ENCODE measurements at places on chromosomes 5 and 9.

DNA sequence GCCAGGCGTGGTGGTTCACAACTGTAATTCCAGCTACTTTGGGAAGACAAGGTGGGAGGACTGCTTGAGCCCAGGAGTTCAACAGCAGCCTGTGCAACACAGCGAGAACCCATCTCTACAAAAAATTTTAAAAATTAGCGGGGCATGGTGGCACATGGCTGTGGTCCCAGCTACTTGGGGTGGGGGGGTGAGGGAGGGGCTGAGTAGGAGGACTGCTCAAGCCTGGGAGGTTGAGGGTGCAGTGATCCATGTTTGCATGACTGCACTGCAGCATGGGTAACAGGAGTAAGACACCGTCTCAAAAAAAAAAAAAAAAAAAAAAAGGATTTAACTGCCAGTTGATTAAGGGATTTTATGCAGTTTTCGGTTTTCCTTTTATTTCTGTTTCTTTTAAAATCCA lies 65.0 kb downstream of the PTBP3 start:
- DNase-seq: no peak

- no peak for DNase-seq
Observed at GRCh38 chr9:122251351-122251750, 13.3 kb downstream of the RBM18 start.

- DNase-seq: no peak
Observed at GRCh38 chr5:168809218-168809617, 230.1 kb upstream of the PANK3 start.

DNA sequence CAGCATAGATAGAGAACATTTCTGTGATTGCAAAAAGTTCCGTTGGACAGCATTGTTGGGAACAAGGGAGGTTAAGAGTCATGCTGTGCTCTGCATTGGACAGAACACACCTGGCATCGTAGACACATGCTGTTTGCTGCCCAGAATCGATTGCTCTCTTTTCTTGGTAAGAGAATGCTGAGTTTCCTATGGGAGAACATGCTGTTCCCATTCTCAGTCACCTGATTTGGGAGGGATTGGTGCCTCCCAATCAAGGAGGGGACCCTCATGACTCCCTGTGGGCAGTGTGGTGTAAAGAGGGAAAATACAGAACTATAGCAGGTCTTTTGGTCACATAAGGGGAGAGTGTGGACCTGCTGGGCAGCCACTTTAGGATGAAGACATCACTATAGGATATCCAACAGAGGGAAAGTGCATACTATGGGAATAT lies 555.4 kb upstream of the CLINT1 start:
- no peak for DNase-seq

DNA sequence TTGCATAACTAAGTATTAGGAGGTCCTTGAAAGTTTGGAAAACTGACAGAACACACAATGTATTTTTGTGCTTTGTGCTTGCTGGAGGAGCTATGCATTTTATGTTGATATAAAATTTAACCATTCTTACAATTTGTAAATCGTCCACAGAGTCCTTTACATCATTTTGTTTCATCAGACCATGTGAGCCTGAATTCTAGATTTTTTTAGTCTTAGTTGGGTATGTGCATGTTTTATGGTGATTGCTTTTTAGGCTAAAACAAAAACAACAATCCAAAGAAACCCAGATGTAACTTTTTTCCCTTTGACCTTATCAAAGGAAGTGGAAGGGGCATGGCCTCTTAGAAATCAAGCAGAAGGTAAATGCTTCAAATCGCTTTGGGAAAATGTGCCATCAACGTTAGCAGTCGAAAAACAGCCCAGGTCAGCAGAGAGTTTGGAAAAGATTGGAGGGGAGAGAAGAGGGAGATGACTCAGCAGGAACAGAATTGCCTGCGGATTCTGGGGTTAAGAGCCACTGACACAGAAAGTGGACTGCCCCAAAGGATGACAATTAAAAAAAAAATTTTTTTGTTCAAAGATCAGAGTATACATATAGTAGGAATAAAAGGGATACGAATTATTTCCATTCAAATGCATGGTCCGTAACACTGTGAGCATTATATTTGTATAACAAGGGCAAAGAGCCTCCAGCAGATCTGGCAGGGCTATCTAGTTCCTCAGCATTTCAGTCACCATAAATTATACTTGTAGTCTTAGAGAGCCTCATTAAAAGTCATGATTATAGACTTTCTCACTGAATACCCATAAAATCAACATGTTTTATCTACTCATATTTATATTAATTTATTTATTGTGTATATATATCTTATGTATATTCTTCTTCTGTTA lies 253.5 kb upstream of the HAPLN1 start:
- no peak for DNase-seq

DNA sequence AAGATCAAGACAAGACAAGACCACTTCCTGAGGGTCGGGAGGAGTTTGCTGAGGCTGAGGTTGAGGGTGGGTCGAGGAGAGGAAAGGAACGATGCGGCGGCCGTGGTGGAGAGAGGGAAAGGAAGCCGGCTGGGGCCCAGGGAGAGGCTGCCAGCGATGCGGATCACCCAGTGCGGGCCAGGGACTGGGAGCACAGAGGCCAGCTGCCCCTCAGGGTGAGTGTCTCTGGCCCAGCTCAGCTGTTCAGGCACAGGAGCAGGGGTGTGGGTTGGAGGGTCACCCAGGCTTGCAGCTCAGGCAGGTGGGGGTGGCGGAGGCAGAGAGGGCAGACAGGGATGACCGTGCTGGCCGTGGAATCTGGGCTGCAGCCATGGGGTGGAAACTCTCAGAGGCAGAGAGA lies 99.5 kb downstream of the FGF18 start:
- DNase-seq: no peak

DNA sequence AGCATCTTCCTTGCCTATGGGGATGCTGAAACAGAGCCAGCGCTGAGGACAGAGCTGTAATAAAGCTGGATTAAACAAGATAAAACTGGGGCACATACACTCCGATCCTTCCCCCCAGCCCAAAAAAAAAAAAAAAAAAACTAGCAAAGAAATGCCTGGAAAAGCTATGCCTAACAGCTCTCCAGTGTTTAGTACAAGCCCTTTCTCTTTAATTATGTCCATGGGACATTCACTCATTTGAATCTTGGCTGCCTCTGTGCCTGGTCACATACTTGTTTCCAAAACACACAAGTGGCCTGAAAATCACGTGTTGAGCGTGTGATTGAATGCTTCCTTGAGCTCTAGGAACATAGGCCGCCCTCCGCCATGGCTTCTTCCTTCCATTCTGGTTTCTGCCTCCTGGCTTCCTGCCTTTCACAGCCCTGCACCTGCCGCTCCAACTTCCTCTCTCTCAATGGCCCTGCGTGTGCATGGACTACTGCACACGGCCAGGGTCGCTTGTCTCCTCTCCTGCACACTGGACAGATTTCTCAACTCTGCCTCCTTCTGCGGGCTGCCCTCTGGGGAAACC lies 111.0 kb upstream of the RETREG1 start:
- no peak for DNase-seq

- no peak for DNase-seq
Observed at GRCh38 chr9:103798620-103799019, 295.5 kb upstream of the SMC2 start.

DNA sequence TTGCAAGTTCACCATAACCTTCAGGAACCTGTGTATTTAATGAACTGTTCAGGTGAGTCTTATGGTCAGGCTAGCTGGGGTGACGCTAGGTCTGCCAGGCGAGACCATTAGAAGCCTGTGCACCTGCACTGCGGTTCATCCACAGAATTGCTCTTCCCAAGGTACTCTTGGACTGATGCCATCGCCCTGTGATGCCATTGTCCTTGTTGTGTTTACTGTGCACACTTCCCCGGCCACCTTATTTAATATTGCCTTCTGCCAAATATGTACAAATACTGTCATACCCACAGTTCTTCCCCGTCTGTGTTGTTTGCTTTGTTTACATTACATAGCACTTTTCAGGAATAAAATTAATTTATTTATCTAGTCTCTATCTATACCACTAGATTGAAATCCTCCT lies 66.3 kb downstream of the RCL1 start:
- no peak for DNase-seq

DNA sequence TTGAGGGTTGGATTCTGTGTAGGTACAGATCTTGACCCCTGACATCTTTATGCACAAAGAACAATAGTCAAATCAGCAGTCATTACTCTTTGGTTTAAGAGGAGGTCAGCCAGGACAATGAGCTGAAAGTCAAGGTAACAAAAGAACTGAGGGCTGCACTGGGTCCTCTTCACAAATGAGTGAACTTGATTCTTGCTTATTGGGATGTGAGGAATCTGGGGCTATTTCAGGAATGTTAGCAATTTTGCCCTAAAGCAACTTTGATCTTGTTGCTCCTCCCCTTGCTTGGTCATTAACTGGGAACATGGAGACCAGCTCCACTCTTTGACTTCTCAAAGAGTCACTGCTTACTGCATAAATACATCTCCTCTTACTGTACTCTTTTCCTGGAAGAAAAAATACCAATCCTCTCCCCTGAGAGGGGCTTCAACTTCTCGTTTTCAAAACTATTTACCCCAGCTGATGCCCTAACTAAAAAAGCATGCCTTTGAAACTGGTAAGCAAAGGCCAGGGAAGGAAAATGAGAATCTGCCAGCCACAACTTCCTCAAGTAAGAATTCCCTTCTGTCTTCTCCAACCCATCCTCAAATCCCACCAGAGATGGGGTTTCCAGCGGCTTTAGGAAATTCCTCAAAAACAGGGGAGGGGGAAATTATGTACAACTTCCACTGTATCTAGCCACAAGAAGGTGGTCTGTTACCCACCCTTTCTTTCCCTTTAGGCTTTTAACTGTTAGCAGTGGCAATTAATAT lies 368.3 kb downstream of the ENC1 start:
- no peak for DNase-seq

- peak; percentile 59 for DNase-seq
Observed at GRCh38 chr9:96875461-96876142, 21.3 kb upstream of the ZNF782 start.

- no peak for DNase-seq
Observed at GRCh38 chr9:138100711-138101350, 223.2 kb downstream of the CACNA1B start.

GRCh38 chr5:76669245-76669644 lies 46.0 kb upstream of the F2RL2 start:
- no peak for DNase-seq

GRCh38 chr9:123486431-123486830 lies 130.4 kb downstream of the CRB2 start:
- DNase-seq: no peak

GRCh38 chr9:135056541-135056940 lies 30.9 kb upstream of the OLFM1 start:
- no peak for DNase-seq

DNA sequence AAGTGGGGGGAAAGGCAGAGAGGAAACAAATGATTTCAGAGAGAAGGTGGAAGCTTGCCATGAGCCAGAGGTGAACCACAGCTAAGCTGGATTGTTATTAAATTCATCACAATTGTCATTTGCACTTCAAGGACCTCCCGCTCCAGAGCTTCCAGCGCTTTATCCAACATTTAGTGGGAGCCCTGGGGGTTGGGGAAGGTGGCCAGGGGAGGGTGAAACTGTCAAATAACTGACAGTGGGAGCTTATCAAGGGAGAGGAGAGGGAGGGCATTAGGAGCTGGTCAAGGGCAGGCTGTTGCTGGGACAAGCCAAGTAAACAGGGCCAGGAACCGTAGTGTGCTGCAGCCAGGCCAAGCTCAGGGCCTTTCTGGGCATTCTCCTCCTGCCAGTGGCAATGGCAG lies 71.5 kb downstream of the SIL1 start:
- no peak for DNase-seq

- DNase-seq: no peak
Observed at GRCh38 chr9:81566074-81566698, 123.2 kb downstream of the TLE1 start.

GRCh38 chr5:115487168-115487567 lies 57.4 kb downstream of the FEM1C start:
- no peak for DNase-seq

GRCh38 chr5:170430866-170431437 lies 41.8 kb upstream of the KCNMB1 start:
- DNase-seq: no peak

DNA sequence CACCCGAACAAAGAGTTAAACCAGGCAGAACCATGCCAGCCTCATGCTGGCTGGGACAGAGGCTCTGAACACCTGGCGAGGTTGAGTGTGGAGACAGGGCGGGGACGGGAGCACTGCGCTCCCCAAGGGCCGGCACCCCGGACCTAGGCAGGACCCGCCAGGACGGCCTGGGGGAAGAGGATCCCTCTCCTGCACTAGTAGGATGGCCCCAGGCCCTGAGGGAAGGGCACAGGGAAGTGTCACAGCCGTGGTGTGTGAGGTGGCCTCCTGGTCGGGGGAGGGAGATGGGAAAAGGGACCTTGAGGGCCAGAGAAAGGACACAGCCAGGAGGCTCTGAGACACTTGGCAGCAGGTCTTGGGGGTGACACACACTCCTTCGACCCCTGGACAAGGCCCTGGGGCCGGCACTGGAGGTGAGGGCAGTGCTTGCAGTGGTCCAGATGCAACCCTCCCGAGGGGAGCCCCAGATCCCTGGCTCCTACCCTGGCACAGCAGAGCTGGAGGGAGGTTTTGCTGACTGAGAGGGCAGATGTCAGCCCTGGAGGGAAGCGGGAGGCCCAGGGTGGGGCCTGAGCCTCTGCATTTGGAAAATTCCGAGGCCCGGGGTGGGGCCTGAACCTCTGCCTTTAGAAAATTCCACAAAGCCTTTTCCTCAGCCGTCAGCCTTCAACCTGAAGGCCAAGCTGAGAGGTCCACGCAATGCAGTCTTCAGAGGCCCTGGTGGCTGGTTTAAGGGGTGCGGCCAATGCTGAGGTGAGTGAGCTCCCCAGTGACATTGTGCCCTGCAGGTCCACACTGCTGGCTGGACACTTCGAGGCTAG lies 24.8 kb upstream of the TERT start:
- DNase-seq: no peak

DNA sequence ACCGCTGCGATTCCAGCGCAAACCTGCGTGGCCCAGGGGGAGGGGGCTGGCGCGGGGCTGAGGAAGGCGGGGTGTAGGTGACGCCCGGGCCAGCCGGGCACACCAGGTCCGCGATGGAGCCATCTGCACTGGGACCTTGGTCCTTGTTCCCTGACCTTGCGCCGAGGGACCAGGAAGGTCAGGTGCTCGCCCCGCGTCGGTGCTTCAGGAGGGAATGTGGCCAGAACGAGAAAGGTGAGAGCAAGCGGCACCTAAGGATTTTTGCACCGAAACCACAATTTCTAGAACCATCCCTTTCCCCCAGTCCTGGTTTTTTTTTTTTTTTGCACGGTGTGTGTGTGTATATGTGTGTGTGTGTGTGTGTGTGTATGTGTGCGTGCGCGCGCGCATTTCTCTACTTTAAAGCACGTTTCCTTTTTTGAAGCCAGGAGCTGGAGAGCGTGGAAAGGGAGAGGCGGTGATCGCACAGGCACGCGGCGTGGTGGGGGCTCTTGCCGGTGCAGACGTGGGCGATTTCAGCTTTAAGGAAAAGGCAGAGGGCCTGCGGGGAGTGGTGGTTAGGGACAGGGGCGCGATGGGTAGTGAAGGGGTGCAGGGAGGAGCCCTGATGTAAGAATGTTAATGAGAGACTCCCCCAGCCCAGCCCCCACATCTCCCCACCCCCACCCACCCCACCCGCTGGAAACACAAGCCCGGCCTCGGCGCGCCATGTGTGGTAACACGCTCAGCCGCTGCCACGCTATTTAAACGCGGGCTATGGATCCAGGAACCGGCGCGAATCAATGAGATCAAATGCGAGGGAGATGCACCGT lies at the start of gene NPR3:
Gene NPR3 (plus strand): TSS at position 772 of the 812 bp plus-strand sequence. CDS start 456 bp downstream, outside the sequence.
- DNase-seq: peak; percentile 16

- no peak for DNase-seq
Observed at GRCh38 chr5:74408150-74409043, 232.1 kb downstream of the ENC1 start.

- no peak for DNase-seq
Observed at GRCh38 chr5:88262116-88262515, 6.5 kb downstream of the TMEM161B start.

- no peak for DNase-seq
Observed at GRCh38 chr5:159567461-159567860, 237.2 kb upstream of the IL12B start.

GRCh38 chr5:122844136-122844909 lies 1.1 kb upstream of the SNX24 start:
- no peak for DNase-seq
